ENCODE measurements at places on chromosomes 1 and 21. TPM values are rescaled to one million over a fixed set of nuclear protein-coding genes. Genes with fewer than 3 reads are reported as not detected.

DNA sequence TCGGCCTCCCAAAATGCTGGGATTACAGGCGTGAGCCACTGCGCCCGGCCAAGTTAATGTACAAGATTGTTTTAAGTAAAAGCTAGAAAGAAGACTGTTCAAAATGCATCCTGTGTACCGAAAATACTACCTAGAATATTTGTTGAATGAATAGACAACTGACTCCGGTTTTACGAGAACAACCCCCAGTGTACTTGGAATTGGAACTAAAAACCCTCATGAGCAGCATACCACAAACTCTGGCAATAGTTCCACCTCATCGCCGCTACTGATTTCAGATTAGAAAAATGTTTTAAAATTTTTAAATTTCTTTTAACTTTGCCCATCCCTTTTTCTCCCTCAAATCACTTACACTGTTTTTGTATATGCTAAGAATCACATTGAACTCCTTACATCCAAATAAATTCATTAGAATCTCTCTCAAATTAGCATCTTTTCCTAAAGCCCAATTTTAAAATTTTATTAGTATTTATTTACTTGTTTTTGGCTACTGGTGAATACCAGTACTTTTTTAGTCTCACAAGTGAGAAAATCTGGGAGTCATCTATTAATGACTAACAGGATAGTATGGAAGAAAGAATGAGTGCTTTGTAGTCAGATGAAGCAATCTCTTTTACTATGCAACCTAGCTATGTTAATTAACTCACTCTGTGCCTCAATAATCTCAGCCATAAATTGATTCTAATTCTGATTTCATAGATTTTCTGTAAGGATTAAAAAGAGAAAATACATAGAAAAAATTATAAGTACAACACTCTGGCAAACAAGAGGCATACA lies 95.1 kb downstream of the GPATCH2 start:
- DNase-seq: no peak

- no peak for DNase-seq
Measured at GRCh38 chr1:233361876-233362275, 34.4 kb downstream of the MAP3K21 start.

DNA sequence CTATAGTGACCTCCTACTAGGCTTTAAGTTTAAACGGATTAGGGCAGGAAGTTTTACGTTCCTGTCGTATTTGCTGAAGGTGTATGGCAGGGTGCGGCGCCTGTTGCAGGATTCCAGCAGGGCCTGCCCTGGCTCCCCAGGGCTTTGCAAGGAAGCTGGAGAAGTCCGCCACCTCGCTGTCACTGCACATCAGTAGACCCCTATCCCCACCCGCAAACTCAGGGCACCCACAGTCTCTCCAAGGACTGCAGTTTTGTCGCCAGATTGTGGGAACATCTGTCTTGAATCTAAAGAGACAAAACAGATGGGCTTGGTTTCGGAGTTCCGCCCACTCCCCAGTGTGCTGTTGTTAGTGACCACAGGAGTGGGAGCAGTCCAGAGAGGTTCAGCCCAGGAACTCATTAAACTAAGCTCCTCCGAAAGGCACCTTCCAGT lies 110.8 kb downstream of the CDC7 start:
- no peak for DNase-seq

DNA sequence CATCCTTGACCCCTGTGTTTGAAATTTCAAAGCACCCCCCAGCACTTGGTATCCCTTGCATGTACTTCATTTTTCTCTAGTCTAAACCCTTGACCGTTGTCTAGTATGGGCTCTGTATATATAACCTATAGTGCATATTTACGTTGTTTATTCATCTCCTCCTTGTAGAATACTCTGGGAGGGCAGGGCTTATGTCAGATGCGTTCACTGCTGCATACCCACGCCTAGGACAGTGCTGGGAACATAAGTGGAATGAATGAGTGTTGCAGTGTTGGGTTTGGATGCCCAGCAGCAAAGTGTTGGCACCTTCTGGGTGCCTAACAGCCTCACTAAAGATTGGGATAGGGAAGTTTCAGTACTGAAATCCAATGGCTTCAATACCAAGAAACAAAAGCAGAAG lies 17.6 kb upstream of the BLACAT1 start:
- no peak for DNase-seq

- DNase-seq: no peak
Measured at GRCh38 chr1:187960125-187960638, 1131.4 kb downstream of the PLA2G4A start.

The GJA5 gene
- total RNA-seq: 34.1 TPM

The GRHL3 gene
- total RNA-seq: 4.0 TPM
